ENCODE measurements at places on chromosomes 2 and 18.

- DNase-seq: no peak
Measured at GRCh38 chr18:50044402-50044801, 150.5 kb downstream of the MYO5B start.

GRCh38 chr2:41399437-41400087, 648.3 kb upstream of the PKDCC start:
- DNase-seq: no peak

GRCh38 chr2:217316743-217317142, 456.9 kb upstream of the TNP1 start:
- no peak for DNase-seq

DNA sequence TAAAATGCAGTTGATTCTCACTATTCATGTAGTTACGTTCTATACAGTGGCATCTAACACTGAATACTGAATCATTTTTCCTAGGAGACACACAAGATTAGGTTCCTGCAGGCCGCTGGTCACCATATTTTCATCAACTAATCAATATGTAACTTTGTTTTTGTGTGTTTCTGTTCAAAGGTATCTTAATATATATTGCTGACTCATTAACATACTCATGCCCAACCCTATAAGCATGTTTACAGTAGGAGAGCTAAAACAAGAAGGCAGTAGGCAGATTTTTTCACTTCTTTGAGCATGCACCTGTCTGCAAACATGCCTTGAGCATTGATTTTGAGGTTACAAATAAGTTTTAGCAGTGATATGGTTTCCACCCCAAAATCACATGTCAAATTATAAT, 30.3 kb upstream of the CNGA3 start:
- no peak for DNase-seq

DNA sequence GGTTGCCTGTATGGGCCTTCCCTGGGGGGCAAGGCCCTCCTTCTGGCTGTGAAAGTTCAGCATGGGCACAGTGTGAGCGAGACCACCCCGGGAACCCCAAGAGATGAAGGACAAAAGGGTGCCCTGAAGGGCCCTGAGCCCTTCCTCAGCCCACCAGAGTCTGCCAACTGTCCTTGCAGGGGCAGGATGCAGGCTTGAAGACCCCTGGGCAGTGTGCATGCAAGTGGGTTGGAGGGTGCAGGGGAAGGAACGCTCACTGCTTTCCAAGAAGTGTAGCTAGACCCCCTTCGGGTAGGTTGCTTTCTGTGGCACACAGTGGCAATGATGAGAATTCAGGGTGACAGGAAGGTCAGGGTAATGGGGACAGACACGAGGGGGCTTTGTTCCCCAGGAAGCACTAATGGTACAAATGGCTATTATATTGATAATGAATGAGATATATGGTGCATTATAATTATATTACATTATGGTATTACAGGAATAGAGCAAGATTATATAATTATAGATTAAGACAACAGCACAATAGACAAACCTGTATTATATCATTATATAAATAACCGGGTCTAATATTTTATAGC, 228.7 kb downstream of the ATAD2B start:
- DNase-seq: no peak

- no peak for DNase-seq
Measured at GRCh38 chr2:209719034-209719433, 52.6 kb upstream of the UNC80 start.

DNA sequence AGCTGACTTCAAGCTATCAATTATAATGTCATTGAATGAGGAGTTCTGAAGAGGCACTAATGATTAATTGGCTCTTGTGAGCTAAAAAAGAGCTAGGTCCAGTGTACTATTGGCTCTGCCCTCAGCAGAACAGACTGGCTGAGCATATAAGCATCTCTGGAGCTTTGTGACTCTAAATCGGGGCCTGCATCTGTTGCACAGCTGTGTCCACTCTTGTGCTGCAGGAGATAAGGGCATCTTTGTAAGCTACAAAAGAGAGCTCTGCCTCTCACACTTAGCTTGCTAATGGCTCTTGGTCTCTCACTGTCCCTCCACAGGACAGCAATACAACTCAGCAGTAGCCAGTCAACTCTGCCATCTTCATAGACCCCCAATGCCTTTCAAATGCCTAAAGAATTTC, 61.5 kb upstream of the L3MBTL4 start:
- no peak for DNase-seq

- DNase-seq: no peak
Measured at GRCh38 chr18:36372903-36373311, 75.4 kb downstream of the FHOD3 start.

GRCh38 chr2:160442603-160443002, 51.0 kb downstream of the RBMS1 start:
- DNase-seq: no peak

- DNase-seq: no peak
Measured at GRCh38 chr2:115314119-115314518, 871.7 kb downstream of the DPP10 start.

DNA sequence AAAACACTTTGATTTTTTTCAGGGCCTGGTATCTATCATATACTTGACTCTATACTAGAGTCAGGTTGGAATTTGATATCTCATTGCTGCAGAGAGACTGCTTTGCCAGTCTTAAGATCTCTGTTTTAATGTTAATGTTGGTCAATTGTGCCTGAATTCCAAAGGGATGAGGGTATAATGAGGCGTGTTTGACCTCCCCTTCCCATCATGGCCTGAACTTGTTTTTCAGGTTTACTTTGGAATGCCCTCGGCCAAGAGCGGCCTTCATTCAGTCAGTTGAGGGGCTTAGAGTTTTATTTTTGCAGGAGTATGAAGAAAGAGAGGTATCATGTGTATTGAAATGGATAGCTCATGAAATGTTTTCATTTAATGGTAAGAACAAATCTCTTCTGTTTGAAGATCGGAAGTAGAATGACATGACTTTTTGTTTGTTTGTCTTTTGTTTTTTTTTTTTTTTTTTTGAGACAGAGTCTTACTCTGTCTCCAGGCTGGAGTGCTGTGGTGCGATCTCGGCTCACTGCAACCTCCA, 119.0 kb downstream of the KIAA1328 start:
- DNase-seq: no peak

DNA sequence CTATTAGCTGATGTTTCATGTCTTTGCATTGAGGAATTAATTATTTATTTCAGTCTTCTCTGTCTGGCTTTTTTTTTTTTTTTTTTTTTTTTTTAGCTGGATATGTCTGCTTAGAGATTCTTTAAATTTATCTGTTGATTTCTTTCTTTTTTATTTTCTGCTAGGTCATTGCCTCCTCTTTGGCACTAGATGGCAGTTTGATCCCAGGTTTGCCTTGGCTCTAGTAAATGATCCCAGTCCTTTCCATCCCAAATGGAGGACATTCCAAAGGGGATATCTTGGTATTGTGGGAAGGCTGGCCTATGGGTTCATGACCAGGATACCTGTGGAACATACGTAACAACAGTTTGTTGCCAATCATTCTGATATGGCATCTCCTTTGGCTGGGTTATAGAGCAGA, 339.5 kb upstream of the GCFC2 start:
- no peak for DNase-seq

DNA sequence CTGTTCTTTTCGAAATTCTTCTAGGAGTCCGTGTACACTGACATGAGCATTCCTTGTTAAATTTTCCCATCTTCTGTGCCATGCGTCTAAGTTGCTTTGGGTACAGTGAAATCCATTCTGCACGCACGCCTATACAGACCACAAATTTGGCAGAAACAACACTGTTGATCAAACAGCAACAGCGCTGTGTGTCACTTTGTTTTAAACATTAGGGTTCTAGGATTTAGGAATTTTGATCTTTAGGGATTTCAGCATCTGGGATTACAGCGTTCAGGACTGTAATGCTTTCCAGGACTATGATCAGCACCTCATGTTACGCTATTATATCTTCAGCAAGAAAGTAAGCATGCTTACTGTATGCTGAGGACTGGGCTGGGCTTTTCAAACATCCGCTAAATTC, 47.1 kb upstream of the FHL2 start:
- no peak for DNase-seq

DNA sequence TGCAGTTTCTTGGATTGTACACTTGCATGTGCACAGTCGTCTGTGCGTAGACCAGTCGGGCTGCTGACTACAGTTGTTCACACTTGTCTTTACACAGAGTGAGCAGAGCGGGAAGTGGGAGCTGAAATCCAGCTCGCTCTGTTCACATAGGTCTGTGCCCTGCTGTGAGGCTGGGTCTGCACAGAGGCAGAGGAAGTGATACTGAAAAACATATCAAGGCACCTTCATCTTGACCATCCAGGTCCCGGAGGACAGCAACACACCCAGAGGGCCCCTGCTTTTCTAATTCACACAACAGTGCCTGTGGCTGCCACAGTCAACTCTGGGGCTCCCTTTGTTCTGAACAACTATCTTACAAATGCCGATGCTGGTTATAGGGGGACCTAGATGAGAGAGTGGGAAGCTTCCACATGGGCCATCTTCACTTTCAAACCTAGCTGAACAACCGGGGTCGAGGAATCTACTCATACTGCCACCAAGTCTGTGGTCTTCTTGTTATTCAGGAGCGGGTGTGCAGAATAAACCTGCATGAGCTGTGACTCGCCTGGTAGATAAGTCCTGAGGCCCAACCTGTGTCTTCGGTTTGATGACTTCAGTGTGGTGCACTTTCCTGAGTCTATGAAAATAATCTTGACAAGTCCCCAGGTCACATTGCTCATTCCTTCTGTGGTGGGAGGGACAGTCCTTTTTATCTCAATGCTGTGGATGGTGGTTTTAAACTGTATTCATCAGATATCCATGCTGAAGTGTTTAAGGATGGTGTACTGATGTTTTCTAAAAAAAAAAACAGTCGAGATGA, 3.5 kb upstream of the ADNP2 start:
- DNase-seq: no peak
